SHP77 treated with DMSO at 0.1 percent for 48 hours (cell line): ENCODE measurements at places on chromosomes 7 and 10.

DNA sequence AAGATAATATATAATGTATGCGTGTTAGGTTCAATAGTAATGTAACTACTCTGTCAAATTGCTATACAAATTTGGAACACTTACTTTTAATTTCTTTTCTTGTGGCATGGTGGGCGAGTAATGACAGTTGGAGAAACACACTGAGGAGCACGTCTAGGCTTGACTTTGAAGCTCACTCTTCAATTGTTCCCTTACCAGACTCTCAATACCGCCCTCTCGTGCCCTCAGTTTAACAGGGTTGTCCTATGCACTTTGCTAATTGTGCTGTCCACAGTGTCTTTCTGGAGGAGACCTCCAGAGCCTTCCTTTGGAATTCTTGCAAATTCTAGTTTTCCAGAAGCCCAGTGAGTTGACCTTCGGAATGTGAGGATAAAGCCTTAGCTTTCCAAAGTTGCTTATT, 107.2 kb upstream of the RELN start:
- no peak for DNase-seq

DNA sequence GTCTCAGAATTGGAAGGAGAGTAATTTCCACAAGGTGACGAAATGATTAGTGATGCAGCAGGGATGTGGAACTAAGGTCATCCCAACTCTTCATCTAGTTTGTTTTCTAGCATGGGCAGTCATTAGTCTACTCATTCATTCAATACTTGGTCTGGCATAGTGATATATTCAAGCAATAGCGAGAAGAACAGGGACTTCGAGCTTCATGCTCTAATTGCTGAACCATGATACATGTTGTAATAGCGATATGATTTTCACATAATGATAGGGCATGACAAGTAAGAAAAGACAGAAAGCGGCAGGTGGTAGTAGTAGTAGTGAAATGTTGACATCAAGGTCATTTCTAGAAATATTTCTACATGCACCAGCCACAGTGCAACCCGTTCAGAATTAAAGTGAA, 652.1 kb downstream of the PHTF2 start:
- DNase-seq = no peak

DNA sequence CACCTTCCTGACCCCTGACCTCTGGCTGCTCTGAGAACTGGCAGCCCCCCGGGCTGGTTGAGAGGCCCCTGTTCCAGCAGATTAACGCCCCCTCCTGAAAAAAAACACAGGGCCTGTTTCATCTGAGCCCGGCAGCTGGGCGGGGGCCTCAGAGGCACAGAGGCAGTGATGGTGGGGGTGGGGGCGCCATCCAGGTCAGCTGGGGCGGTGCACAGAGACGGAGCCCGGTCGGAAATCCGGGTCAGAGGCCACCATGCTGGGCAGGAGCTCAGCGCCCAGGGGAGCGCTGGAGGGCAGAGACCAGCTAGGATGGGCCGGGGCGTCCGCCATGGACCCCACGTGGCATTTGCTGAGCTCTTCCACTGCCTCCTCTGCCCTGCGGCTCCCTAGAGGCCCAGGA, 68.0 kb downstream of the UNCX start:
- DNase-seq = no peak

- DNase-seq = no peak
Observed at GRCh38 chr7:130278860-130279259, 12.2 kb downstream of the CPA2 start.

DNA sequence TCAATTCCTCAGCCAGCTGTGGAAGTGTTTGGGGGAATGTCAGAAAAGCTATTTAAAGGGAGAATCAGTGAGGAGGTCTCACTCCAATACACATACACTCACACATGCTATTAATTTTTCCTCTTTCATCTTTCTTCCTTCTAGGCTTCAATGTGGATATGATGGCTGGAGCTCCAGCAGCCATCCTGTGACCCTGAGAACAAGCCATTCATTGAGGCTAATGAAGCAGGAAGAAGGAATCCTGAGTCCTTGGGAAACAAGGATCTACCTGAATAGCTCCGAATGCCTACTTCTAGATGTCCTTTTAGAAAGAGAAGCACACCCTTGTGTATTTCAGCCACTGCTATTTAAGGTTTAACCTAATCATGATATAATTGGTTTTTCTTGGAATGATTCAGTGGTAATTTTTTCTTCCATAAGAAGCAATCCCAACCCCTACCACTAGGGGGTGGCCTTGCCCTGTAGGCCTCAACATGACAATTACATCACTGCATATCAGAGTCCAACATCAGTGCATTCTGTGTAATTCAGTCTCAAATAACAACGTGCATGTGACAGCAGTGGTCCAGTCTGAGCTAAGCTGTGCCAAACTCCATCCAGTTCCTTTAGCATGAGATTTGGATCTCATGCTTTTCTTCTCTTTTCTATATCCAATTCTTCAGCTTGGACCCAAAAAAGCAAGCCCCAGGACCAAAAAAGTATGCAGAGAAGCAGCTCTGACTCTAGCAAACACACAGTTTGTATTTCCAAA, 85.3 kb upstream of the ANKRD1 start:
- no peak for DNase-seq

- peak; percentile 96 for DNase-seq
Observed at GRCh38 chr10:5089865-5090264, 4.3 kb upstream of the AKR1C3 start.

- DNase-seq = no peak
Observed at GRCh38 chr7:131972251-131972650, 415.8 kb upstream of the PODXL start.

DNA sequence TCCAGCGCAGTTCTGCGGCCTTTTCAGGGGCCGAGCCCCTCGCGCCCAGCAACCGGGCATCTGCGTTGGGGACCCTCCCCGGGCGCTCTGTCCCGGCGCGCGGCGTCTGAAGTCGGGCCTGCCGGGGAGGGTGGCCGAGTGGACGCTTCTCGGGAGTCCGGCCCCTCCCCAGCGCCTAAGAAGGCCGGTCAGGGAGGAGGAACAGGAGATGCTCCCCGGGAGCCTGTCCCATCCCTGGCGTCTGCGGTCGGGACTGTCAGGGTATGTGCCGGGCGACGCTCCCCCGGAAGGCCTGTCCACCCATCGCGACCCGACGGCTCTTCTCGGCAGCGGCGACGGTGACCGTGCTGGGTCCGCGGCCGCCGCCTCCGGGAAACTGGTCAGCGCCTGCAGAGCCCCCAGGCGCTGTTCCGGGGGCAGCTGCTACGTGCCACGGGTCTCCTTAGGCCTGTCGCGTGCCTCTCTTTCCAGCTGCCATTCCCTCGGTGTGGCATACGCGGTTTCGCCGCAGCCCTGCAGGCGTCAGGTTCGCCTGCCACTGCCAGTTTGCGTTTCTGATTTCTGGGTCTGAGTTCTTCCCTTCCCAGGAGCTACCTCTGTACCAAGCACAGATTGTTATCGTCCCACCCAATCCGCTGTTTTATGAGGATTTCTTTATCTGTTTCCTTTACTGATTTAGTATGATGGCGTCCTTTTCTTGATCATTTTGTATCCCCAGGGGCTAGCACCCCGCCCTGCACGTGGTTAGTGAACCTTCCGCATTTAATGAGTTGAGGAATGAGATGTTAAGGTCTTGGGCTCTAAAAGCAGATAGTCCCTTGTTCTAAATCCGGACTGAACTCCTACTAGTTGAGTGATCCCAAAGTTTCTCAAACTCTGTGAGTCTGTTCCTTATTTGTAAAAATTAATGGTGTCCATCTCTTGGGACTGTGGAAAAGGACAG, 782 bp downstream of the IFIT5 start:
- no peak for DNase-seq

GRCh38 chr10:122421054-122421625, 33.3 kb upstream of the ARMS2 start:
- no peak for DNase-seq

- DNase-seq = no peak
Observed at GRCh38 chr7:157875230-157876179, 538.7 kb downstream of the DNAJB6 start.

GRCh38 chr10:128431083-128431482, 304.9 kb upstream of the MKI67 start:
- no peak for DNase-seq

- DNase-seq = no peak
Observed at GRCh38 chr7:8831376-8831775, 398.0 kb downstream of the NXPH1 start.

GRCh38 chr10:133124357-133125211, 35.4 kb upstream of the KNDC1 start:
- no peak for DNase-seq

DNA sequence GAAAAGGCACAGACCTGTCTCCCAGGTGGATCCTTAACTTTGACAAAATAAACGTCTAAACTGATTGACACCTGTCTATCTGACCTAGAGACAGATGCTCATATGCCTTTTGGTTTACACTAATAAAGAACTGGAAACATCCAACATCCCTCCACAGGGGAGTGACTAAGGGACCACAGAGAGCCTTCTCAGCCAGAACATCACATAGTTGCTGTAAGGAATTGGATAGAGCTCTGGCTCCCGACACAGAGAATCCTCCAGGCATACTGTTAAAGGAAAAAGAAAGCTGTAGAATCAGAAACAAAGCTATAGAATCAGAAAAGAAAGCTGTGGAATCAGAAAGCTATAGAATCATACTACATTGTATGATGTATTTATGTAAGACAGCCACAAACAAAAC, 258.8 kb downstream of the STK31 start:
- no peak for DNase-seq

GRCh38 chr7:82442492-82443035, 1.0 kb downstream of the CACNA2D1 start:
- peak; percentile 23 for DNase-seq

GRCh38 chr10:11177926-11178471, 160.3 kb downstream of the CELF2 start:
- DNase-seq = no peak

DNA sequence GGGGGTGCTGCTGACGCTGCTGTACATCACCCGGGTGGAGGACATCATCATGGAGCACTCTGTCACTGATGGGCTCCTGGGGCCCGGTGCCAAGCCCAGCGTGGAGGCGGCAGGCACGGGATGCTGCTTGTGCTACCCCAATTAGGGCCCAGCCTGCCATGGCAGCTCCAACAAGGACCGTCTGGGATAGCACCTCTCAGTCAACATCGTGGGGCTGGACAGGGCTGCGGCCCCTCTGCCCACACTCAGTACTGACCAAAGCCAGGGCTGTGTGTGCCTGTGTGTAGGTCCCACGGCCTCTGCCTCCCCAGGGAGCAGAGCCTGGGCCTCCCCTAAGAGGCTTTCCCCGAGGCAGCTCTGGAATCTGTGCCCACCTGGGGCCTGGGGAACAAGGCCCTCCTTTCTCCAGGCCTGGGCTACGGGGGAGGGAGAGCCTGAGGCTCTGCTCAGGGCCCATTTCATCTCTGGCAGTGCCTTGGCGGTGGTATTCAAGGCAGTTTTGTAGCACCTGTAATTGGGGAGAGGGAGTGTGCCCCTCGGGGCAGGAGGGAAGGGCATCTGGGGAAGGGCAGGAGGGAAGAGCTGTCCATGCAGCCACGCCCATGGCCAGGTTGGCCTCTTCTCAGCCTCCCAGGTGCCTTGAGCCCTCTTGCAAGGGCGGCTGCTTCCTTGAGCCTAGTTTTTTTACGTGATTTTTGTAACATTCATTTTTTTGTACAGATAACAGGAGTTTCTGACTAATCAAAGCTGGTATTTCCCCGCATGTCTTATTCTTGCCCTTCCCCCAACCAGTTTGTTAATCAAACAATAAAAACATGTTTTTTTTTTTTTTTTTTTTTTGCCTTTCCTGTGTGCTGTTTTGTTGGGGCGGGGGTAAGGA, 55.8 kb downstream of the TSPAN15 start:
- DNase-seq = no peak

DNA sequence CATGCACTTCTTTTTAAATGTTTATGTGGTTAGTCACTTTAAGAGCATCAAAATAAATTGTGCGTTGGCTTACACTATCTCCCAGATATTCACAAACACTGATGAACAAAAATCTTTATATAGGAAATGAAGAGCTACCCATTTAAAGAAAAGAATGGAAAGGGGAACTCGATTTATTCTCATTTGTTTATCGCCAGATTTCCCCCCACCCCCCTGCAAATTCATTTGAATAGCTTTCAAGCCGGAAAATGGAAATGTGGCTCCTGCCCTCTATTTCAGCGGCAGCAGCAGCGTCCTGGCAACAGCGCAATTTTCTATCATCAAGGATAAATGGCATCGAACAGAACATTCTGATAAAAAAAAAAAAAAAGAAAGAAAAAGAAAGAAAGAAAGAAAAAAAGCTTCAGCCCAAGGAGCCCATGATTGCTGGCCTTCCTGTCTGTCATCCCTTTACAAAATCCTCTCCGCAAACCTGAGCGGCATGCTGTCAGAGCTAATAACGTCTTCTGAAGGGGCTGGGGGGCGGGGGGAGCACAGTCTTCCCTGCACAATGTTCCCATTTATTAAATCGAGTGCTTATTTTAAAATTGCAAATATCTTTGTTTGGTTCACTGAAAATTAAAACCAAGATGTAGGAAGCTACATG, 13.7 kb upstream of the DLX6 start:
- no peak for DNase-seq

- DNase-seq = no peak
Observed at GRCh38 chr7:30525429-30525828, 20.8 kb upstream of the GGCT start.

DNA sequence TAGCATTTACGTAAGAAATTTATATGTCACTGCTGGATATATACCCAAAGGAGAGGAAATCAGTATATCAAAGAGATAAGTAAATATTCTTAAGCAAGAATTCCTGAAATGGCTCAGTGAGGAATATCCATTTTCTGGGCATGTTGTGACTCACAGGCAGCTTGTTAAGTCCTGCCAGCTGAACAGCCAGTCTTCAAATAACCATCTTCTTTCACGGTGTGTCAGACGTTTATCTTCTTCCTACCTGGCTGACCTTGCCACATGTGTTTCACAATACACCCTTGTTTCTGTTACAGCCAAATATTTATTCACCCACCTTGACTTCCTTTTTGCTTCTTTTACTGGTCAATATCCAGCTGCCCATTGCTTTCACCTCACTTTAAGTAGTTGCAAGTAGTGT, 648.1 kb downstream of the ANKRD7 start:
- peak; percentile 59 for DNase-seq

DNA sequence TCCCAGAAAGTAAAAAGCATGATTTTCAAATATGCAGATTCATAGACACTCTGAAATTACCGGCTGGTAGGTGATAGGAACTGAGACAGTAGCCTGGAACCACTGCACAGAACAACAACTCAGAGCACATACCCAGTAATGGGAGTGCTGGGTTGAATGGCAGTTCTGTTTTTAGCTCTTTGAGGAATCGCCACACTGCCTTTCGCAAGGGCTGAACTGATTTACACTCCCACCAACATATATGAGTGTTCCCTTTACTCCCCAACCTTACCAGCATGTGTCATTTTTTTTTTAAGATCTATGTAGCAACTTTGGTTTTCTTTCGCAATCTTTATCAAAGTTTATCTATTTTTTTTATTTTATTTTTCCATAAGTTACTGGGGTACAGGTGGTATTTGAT, 358.8 kb downstream of the CALN1 start:
- no peak for DNase-seq
